HTR-8/SVneo (cell line): ENCODE measurements at places on chromosomes 2 and 18.

GRCh38 chr2:107001964-107002696, 116.2 kb upstream of the ST6GAL2 start:
- peak; percentile 9 for DNase-seq

DNA sequence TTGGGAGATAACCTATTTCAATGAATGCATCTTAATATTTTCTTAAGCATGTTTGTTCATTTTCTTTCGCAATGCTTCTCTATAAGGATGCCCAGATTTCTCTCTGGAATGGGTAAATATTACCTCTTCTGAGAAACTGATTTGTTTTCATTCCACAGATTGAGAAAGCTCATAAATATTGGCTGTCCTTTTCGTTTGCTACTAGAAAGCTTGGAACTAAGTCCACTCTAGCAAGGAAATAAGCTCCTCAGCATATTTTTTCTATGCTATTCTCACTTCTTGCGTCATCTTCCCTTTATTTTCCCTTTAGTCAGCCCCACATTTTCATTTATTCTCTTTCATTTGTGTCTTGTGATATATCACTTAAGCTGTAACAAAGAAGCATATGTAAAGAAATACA, 76.3 kb downstream of the ANTXR1 start:
- DNase-seq = no peak

DNA sequence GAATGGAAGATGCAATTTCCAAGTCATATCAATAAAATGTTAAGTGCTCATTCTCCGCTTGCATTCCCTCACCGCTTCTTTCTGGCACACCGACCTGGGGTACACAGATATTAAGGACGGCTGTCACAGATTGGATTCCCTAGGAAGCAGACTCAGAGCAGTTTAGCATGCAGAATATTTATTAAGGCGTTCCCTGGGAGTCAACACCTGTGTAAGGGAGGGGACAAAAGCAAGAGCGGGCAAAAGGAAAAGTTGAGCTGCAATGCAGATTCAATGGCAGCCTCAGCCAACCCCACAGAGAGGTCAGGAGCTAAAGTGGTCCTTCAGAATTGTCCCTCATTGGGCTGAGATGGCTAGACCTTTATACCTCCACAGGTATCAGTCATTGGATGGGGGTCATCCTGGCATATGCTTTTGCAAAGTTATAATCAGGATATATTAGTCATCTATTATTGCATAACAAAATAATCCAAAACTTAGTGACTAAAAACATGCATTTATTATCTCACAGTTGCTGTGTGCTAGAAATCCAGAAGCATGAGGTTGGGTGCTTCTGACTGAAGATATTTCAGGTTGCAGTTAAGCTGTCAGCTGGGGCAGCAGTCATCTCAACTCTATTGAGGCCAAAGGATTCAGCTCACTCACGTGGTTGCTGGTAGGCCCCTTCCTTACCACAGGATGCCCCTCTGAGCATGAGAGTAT, 27.0 kb upstream of the INO80D start:
- DNase-seq = no peak

- no peak for DNase-seq
These were observed 16.0 kb upstream of the SNORC start for GRCh38 chr2:232854082-232854481.

GRCh38 chr2:133819906-133820305, 251.6 kb upstream of the NCKAP5 start:
- DNase-seq = no peak

DNA sequence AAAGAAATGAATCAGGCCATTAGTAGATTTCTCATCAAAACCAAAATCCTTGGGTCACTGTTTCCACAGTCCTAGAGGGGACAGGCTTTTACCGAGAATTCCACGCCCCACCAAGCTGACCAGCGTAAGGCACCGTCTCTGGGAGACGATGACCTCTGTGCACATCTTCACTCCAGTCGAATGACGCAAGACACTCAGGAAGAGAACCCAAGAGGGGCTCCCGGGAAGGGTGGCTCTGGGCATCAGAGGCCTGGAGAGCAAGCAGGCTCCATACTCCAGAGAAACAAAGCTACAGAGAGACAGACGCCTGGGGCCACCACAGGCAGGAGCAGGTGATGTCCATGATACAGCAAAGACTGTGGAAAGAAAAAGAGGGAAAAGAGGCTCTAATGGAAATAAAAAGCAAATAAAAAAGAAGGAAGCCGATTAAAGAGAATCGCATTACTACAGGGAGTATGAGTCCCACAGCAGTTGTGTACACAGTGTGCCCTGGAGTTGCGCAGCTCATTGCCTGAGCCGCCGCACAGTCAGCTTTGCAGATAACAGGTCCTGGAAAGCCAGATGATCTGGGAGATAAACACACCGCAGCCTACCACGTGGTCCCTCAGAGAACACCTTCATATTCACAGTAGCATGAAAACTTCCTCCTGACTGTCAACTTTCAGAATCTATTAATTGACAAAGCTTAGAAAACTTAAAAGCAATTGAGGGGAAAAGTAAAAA, 572.7 kb upstream of the SALL3 start:
- no peak for DNase-seq

- no peak for DNase-seq
These were observed 25.0 kb downstream of the CCDC102B start for GRCh38 chr18:68822926-68823325.

DNA sequence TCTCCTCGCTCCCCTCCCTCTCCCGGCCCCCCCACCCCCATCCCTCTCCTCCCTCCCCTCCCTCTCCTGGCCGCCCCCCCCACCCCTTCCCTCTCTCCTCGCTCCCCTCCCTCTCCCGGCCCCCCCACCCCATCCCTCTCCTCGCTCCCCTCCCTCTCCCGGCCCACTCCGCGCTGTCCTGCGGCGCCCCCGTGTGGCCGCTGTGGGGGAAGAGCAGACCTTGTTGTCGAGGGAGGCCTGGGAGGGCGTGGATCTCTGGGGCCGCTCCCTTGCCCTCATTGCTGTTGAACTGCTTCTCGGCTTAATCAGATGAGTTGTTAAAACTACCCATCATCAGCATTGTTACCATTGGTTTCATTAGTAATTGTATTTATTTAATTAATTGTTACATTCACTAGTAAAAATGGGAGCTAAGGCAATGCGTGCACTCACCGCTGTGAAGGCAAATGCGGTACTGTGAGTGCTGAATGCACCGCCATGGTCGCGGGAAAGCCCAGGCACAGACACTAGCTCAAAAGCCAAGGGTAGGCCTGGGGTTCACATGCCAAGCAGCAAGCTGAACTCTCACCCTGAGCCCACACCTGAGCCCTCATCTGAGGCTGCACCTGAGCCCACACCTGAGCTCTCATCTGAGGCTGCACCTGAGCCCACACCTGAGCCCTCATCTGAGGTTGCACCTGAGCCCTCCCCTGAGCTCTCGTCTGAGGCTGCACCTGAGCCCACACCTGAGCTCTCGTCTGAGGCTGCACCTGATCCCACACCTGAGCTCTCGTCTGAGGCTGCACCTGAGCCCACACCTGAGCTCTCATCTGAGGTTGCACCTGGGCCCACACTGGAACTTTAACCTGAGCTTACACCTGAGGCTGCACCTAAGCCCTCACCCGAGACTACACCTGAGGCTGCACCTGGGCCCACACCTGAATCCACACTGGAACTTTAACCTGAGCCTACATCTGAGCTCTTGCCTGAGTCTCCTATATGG, 8.8 kb downstream of the RTP5 start:
- peak; percentile 82 for DNase-seq

DNA sequence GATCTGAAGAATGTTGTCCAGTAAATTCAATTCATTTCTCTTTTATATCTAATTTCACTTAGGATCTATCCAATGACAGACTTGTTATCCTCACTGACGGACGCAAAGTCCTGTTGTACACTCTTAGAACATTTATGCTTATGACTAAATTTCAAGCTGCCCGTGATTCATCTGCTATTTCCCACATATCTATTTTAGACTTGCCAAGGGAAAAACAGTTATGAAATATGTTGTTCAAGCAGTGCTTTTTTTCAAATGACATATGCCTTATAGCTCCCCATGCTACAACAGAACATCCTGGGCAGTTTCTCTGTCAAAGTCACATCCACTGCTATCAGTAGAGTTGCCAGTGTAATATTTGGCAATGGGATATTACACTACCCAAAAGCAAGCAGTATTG, 94.2 kb upstream of the CBLN2 start:
- DNase-seq = no peak

GRCh38 chr18:68548904-68549870, 165.7 kb downstream of the TMX3 start:
- DNase-seq = no peak

GRCh38 chr18:48862132-48862531, 88.6 kb downstream of the SMAD7 start:
- DNase-seq = no peak

GRCh38 chr2:170313347-170313991, 135.5 kb downstream of the MYO3B start:
- no peak for DNase-seq

DNA sequence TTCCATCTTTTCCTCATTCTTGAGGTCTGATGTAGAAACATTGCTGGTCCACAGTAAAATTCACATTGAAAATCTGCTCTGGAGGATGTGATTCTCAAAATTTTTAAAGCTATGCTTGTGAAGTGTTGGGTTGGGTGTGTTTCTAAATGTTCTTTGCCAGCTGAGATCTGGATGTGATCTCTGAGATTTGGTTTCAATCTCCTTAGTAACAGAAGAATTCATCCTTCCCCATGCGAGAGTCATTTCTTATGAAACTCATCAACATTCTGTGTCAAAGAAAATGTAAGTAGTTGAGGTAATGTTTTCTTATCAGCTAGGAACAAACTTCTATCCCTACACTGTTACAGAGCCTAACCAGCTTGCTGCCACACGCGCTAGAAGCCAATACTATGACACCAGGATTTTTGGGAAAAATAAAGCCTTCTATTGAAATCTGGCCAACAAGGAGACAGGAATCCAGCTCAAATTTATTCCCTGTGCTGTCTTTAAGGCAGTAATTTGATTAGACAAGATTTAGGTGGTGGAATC, 134.9 kb downstream of the PTH2R start:
- no peak for DNase-seq

DNA sequence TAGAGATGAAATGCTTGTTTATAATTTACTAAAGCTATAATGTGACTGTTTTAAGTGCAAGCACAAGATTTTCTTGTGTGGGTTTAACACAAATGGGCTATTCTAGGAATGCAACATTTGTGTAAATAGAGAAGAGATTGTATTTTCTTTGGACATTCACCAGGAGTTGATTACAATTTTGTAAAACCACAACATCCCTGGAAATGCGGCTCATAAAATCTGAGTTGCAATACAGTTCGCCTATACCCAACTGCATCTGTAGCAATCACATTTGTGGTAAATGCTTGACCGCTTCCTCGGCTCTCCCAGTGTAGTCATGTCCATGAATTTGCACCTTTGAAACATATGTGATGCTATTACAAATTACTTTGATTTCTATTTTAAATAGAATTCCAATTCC, 348.7 kb upstream of the CDH20 start:
- DNase-seq = peak; percentile 25

DNA sequence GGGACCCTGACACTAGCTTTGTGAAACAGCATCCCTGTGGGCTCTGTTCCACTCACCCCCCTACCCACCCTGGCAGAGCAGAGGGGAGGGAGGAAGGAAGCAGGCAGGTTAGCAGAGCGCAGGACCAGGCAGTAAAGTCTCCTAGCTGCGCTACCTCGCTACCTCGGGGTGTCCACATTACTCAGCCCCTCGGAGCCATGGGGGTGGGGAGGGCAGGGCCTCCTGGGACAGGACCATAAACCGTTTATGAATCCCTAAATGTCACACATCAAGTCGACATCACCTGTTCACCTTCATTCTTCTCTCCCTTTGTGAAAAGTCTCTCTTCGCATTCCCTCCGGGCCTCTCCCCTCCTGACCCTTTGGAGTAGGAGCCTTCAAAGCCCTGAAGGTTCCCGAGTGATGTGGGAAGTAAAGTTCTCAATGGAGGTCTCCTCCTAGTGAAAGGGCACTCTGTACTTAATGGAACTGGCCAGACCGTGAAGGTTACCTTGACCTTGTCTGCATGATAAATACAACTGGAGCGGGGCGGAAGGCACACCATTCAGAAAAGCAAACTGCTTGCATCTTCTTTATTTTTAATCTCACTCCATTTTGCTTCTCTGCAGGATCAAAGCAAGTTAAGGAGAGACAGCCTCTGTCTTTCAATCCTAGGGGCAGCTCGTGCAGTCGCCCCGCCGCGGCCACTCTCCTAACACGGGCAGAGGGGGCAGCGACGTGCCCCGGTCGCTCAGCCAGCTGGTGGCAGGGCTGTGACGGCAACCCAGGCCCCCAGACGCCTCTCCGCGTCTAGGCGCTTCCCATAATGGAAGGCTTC, 23.7 kb upstream of the SMAD7 start:
- DNase-seq = no peak

- no peak for DNase-seq
These were observed 135.8 kb downstream of the METTL8 start for GRCh38 chr2:171297956-171298355.

DNA sequence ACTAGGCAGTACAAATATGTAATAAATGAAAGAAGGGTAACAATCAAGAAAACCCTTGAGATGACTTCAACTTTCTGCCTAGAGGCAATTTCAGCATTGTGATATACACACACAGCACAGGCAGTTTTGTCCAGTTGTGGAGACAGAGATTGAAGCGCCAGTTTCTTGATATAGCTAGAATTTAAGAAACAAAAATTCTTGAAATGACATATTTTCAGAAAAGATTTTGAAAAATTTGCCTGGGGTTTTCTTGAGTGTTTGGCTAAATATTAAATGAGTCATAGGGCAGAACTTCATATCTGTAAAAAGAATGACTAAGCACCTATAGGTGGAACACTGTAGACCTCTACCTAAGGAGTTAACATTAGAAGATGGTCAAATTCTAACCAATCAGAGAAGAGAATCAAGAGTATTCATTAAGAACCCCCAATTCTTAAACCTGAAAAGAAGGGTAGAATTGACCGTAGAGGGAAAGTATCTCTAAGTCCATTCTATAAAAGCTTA, 1266.8 kb upstream of the TMEFF2 start:
- no peak for DNase-seq

GRCh38 chr2:38262069-38262871, 114.8 kb downstream of the ATL2 start:
- no peak for DNase-seq

DNA sequence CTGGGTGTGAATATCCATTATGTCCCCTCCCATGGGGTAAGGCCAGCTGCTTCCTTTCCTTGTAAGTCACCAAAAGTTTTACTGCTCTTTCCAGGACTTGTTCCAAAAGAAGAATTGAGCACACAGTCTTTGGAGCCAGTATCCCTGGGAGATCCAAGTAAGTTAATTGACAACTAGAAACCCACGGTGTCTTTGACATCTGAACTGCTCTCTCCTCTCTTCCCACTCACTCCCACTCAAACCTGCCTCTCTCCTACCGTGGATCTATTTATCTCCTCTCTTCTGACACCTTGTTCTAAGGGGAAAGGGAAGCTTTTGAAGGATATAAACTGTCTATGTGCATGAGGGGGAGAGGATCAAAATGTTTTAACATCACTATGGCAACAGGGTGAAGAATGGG, 86.7 kb downstream of the VIT start:
- no peak for DNase-seq

DNA sequence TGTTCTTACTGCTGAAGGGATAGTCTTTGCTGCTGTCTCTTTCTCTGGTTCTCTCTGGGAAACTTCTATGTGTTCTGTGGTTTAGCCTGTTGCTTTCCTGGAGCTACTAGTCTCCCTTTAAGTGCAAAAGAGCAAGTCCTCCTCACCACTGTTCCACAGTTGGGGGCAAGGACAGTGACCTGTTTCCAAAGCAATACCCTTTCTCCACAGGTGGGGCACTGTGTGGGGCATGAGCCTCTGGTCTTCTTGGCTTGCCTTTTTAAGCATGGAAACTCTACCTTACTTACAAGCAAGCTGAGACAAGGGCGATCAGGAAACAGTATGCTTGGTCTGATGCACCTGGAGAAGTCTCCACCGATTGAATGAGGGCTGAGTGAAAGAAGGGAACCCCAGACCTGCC, 156.7 kb downstream of the CPS1 start:
- no peak for DNase-seq
